ENCODE measurements at places on chromosomes 13 and 19.

DNA sequence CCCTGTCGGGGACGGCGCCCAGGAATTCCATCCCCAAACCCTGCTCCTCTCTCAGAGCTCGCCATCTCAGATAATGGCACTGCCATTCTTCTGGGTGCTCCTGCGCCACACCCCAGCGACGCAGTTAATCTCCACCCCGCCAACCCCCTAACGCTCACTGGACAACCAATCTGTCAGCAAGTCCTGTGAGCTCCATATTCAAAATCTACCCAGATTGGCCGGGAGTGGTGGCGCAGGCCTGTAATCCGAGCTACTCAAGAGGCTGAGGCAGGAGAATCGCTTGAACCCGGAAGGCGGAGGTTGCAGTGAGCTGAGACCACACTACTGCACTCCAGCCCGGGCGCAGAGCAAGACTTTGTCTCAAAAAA, 18.6 kb downstream of the FCGBP start:
- DNase-seq, result no peak

DNA sequence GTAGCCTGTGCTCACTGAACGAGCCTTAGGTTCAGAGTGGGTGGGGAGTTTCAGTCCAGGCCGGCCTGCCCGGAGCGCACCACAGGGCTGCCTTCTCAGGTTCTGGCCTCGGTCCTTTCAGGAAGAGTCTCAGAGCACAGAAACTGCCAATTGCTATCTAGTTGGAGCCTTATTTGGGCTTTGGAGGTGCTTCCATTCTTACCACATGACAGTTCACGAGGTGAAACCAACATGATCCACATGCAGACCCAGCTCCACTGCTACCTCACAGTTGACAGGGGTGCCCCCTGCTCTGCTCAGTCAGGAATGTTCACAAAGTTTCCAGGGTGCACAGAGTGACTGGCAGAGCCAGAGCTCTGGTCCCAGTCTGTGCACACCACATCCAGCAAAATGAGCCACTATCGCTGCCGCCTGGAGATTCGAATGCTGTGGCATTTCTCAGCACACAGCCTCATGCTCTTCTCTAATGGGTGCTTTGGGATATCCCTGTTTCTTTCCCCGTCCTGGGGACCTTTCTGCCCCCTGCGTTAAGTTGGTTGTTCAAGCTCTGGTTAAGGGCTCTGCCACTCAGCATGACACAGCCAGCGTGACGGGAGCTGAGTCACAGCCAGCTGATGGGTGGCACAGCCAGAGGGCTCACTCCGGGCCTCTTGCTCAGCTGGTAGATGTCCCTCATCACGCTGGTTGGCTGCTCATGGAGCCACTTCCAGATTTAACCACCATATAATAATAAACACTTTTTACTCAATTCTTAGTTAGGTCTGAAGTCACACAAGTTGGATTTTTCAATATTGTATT, 7.5 kb upstream of the SACS start:
- DNase-seq, result no peak

DNA sequence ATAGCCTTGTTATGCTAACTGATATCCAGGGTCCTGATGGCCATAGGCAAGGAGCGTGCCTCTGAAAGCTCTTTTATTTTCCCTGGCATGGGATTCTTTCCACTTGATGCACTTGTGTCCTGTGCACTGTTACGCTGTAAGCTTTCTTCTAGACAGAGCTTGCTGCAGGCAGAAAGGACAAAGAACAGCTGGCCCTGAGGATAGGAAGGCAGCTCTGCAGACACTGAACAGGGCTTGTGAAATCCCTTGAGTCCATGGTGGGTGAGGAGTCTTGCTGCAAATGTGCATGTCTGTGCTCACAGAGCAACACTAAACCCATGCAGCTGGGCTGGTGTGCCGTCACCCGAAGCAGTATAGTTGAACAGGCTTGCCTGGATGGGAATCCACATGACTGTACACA, 126.6 kb downstream of the AKAP11 start:
- peak; percentile 89 for DNase-seq

DNA sequence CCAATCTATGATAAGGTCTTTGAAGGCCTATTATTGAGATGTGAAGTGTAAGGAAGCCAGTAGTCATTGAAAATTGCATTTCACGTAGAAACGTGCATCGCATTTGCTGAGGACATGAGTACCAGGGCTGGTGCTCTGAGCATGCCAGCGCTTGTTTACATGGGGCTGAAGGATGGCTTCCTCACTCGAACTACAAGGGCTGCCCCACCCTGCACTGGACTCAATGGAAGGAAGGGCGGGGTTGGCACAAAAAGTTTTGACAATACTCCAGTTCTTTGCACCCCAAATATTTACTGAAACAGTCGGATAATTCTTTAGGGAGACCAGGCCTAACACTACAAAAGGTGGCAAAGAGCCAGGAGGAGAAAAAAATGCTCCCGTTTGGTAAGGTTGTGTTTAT, 28.9 kb upstream of the MED4 start:
- no peak for DNase-seq

DNA sequence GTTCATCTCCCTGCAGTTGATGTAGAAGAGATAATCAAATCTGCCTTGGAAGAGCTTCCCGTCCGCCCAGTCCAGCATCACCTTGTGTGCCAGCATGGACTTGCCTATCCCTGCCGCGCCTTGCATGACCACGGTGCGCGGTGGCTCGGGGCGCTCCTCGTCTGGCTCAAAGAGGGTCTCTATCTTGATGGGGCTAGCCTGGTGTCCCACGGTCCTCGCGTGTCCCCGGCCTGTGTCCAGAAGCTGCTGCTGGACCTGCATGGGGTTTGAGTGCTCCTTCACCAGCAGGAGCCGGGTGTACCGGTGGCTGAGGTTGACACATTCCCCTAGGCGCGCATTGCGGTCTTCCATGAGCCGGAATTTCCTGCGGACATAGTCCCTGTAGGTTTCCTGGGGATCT, 13.2 kb downstream of the NLRP12 start:
- DNase-seq, result no peak

GRCh38 chr19:18939922-18940768, 872 bp downstream of the HOMER3 start:
- no peak for DNase-seq

DNA sequence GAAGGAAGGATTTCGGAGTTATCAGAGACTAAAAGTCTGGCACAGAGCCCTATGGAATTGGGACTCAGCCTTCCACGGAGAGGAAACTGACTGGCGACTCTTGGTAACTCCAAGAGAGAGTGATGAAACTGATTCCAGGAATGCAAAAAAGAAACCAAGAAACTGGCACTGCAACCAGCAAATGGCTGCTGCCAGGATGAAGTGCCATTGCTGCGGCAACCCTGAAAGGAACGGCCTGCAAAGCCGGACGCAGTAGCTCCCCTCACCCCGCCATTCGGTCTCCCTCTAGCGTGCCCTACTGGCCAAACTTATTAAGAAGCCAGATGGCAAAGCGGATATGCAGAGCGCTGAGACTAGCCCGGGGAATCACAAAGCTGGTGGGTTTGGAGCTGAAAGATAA, 236.0 kb downstream of the PCDH9 start:
- no peak for DNase-seq

- DNase-seq, result no peak
Observed at GRCh38 chr13:37342205-37342604, 236.7 kb upstream of the CSNK1A1L start.

DNA sequence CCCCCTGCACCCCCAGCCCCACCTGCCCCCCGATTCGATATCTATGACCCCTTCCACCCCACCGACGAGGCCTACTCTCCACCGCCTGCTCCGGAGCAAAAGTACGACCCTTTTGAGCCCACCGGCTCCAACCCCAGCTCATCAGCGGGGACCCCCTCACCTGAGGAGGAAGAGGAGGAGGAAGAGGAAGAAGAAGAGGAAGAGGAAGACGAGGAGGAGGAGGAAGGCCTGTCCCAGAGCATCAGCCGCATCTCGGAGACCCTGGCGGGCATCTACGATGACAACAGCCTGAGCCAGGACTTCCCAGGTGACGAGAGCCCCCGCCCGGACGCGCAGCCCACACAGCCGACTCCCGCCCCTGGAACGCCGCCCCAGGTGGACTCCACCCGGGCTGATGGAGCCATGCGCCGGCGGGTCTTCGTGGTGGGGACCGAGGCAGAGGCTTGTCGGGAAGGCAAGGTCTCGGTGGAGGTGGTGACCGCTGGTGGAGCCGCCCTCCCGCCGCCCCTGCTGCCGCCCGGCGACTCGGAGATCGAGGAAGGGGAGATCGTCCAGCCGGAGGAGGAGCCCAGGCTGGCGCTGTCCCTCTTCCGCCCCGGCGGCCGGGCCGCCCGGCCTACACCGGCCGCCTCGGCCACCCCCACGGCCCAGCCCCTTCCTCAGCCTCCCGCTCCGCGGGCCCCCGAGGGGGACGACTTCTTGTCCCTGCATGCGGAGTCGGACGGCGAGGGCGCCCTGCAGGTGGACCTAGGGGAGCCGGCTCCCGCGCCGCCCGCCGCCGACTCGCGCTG, 9.2 kb downstream of the SCAF1 start:
- DNase-seq, result no peak

- no peak for DNase-seq
Observed at GRCh38 chr13:68851026-68851425, 1256.6 kb upstream of the ATXN8OS start.

- no peak for DNase-seq
Observed at GRCh38 chr19:5355076-5355475, 14.5 kb upstream of the PTPRS start.

DNA sequence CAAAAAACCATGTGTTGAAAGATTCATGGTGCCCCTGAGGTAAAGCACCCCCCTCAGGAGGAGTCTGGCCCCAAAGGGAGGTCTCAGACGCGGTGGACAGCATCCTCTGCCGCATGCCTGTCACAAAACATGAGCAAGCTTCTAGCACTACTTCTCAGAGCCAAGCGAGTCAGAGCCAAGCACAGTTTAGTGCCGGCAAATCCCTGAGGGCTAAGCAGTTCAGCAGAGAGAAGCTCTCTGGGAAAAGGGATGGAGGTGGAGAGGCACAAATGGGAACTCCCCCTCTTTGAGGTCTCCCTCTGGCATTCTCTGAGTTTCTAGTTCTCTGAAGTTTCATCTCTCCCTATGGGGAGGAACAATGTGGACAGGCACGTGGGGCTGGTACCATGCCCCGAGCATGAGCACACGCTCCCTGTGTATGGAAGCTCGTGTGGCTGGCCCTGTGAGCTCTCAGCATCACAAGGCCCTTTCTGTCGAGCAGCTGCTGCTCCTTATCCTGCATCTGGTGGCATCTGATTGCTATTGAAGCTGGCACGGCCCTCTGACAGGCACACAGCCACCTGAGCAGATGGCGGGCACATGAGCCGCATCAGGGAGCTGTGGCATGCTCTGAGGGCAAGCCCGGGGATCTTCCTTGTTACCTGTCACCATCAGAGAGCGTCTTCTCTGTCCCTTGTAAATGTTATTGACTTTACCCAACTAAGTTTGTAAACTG, 325.1 kb downstream of the SLC7A1 start:
- DNase-seq, result no peak

GRCh38 chr13:60392131-60392530, 4.9 kb upstream of the TDRD3 start:
- no peak for DNase-seq

DNA sequence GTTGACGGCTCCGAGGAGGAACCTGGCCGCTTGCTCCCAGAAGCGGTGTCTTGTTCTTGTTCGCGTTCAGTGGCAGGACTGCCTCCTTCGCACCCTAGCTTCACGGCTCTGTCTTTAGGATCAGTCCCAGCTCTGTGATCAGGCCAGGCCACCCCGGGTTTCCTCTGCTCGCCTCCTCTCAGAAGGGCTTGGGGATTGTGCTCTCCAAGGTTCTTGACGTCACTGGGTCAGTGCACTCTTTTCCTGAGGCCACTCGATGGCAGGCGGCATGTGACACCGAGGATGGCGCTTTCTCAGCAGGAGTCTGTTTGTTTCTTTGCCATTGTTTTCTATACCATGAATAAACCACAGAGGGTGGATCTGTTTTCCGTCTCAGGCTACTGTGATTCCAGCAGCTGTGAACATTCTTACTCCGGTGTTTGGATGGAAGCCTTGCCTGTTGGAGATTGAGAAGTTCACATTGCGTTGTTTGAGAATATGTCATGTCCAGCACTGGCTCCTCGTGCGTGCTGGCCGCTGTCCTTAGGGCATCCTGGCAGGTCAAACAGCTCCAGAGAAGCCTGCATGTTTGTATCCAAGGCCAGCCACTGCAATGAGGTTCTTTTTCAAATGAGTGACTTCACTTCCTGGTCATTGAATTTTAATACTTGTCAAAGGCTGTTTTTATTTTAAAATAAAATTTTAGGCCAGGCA, 44.5 kb downstream of the SLC7A9 start:
- no peak for DNase-seq

GRCh38 chr13:83546476-83546875, 335.8 kb downstream of the SLITRK1 start:
- no peak for DNase-seq

GRCh38 chr13:105363261-105364190, 1171.9 kb downstream of the EFNB2 start:
- no peak for DNase-seq

DNA sequence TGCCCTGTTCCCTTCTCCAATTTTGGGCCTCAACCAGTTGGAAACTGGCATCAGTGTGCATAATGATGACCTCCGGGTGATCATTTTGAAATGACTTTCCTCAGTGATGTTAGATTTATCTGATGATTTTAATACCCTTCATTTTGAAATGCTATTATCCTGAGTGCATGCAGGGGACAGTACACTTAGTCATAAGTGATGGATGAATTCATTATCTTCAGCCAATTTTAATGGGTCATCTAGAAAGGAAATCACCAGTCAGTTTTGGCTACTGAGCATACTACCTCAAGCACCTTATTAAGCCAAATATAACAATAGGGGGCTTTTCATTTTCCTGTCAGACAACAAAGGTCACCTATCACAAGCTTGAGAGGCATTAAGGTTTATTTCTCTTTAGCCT, 118.5 kb upstream of the MIR17HG start:
- DNase-seq, result no peak

DNA sequence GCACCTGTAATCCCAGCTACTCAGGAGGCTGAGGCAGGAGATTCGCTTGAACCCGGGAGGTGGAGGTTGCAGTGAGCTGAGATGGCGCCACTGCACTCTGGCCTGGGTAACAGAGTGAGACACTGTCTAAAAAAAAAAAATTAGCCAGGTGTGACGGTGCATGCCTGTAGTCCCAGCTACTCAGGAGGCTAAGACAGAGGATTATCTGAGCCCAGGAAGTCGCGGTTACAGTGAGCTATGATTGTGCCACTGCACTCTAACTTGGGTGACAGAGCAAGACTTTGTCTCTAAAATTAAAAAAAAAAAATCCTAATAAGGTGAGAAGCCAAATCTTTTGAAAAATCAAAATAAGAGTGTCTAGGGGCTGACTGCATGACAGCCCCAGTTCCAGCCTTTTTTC, 9.7 kb upstream of the CEBPA start:
- DNase-seq, result no peak

GRCh38 chr13:69319656-69320055, 788.0 kb upstream of the ATXN8OS start:
- no peak for DNase-seq

- DNase-seq, result no peak
Observed at GRCh38 chr13:43686557-43686956, 100.2 kb downstream of the ENOX1 start.

- no peak for DNase-seq
Observed at GRCh38 chr13:113628291-113629270, 29.4 kb downstream of the ATP4B start.
